ENCODE measurements at places on chromosomes 6 and 20.

- DNase-seq = no peak
Measured at GRCh38 chr6:131122007-131122406, 13.3 kb upstream of the AKAP7 start.

DNA sequence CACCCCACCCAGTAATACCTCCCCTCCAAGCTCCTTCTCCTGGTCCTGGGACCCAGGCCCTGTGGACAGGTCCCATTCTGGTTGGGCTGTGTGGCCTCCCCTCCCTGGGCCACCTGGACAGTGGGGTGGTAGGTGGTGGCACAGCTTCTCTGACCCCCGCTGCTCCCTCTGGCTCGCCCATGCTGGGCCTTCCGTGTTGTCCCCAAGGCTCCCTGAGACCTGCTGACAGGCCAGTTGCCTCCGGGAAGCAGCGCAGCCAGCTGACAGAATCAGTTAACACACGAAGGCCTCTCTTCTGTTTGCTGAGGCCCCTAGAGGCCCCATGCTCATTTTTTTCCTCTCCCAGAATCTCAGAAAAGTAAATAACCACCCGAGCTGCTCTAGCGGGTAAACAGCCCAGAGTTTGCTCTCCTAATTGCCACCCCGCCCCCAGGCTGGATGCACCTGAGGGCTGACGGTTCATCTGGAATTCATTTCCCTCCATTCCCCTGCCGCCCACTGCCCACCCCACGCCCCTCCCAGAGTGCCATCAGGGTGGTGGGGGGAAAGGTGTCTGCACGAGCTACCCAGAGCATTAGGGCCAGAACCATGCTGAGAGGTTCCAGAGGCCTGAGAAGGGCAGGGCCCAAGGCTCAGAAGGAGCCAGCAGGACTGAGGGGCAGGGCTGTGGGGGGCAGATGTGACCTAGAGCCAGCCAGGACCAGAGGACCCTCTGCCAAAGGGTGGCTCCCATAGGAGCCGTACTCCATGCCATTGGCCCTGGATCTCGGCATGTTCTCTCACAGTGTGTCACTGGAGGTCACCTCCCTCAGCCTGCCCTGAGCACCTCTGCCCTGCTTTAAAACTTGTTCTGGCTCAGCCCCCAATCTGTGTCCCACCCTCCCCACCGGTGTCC is 157.5 kb downstream of the GRM4 start:
- no peak for DNase-seq

DNA sequence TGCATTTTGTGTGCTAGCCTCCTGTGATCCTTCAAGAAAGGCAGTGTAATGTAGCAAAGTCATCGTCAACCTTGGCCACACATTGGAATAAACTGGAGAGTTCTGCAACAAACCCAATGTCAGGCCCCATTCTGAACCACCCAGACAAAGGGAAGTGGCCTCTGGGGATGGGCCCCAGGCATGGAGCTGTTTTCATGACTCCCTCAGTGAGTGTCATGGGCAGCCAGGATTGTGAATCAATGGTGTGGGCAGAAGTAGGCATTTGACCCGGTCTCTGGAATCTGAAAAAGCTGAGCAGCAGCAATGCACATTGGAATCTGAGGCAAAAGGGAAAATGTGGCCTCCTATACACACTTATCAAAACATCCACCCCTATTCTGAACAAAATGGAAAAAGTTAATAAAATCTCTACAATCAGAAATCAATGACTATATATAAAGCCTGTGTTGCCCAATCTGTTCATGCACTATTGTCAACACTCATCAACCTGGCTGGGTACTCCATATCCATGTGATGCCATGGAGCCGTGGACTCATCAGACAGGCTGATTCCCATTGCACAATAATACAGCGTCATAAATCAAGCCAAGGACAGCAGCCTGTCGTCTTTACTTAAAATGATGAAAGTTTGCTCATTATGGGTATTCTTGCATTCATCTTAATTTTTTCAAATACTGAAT is 134.9 kb upstream of the STMND1 start:
- DNase-seq = no peak

DNA sequence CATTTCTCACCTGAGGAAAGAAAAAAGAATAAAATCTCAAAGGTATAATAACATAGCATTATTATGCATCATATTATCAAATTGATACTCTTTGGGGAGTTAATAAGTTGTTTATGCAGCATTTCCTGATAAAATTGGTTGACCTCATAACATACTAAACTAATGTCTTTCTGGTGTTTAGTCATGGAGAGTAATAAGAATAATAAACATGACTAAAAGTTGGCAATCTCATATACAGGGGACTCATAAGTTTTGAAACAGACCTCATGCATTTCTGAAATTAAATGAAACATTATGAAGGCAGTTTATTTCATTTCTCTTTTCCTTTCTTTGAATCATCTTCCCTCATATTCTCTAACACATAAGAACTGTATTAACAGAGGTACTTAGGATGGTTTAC is 60.5 kb upstream of the PRDM1 start:
- no peak for DNase-seq

- DNase-seq = no peak
Measured at GRCh38 chr20:55173601-55174000, 698.2 kb downstream of the DOK5 start.

DNA sequence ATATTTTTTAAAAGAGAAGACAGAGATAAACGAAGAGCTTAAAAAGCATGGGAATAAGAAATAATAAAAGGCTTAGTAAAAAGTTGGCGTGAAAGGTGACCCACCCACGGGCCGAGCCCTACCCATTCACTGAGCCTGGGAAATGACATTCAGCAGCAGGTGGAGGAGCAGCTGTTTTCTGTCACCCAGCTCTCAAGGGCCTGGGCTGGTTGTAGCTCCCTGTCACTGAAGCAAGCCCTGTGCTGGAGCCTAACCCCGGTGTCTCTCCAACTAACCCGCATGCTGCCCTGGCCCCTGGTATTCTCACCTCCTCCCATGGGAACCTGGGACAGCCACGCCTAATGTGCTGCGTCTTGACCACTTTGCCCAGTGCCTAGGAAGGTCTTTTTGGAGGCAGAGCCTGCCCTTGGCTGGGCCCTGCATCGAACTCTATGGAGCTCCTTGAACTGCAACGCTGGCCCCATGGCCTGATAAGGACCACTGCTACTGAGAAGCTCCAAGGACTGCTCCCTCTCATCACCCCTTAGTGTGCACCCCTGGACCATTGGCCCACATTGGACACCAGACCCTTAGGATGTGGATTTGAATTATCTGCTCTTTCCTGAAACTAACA is 68.8 kb upstream of the IYD start:
- no peak for DNase-seq

DNA sequence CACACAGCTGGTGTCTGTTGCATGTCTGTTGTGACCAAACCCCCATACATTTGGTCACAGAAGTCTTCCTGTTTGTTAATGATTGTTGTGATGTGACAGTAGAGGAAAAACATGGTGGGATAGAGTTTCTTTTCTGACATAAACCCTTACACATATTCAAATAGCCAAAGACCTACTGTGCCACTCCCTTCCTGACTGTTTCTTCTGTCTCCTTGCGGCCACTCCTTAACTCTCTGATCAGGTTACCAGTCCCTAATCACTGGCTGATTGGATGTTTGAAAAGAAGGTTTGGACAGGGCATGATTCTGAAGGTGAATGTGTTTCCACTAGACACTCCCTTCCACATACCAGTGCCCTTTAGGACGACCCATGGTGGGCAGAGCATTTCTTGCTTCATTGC is 101.2 kb downstream of the SCP2D1 start:
- DNase-seq = no peak

- DNase-seq = no peak
Measured at GRCh38 chr6:109891924-109892323, 86.2 kb upstream of the GPR6 start.

DNA sequence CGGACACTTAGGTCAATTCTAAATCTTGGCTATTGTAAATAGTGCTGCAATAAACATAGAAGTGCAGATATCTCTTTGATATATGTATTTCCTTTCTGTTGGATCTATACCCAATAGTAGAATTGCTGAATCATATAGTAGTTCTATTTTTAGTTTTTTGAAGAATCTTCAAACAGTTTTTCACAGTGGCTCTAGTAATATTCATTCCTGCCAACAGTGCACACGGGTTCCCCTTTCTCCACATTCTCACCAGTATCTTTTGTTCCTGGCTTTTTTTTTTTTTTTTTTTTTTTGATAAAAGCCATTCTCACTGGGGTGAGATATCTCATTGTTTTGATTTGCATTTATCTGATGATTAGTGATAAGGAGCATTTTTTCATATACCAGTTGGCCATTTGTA is 1.8 kb upstream of the FBXL4 start:
- no peak for DNase-seq

Data from stimulated activated CD4-positive, alpha-beta T cell treated with anti-CD3 and anti-CD28 coated beads, Interleukin-15, amount 100 ng/mL, for 24 hours (primary cell).